Psoas muscle (tissue), 8 donors: ENCODE measurements at places on chromosomes 11 and 22. TPM values are rescaled to one million over a fixed set of nuclear protein-coding genes. Genes with fewer than 3 reads are reported as not detected.

DNA sequence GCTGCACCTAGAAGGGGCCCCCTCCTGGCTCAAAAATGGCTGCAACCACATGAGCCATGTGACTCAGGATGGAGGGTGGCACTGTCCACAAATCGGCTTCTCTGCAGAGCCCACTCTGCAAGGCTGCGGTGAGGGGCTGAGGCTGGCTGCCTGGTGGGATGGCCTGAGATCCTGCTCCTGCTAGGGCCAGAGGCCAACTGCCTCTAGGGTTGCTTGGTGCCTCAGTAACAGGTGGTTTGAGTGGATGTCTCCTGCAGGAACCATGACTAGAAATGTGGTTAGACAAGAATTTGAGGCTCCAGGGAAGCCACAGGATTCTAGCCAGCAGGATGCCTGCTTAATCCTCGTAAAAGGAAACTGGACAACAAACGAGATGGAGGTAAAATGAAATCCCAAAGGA lies 17.1 kb downstream of the PATZ1 start:
- no peak for DNase-seq

- DNase-seq, result no peak
These were observed 33.9 kb upstream of the MN1 start for GRCh38 chr22:27835446-27835845.

DNA sequence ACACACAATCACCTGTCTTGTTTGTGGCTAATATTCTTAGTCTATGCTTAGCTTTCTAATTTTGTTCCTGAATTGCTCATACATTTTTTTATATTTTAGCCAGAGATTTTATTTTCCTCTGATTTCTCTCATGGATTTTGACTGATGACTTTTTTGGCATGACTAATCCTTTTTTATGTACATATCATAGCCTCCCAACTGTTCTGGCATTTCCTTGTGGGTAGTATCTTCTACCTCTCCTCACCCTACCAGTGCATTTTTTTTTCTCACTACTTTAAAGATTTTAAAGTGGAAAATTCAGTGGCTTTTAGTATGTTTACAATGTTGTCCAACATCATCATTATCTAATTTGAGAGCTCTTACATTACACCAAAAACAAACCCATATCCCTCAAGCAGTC lies 84.4 kb upstream of the TENM4 start:
- no peak for DNase-seq

The SGSM1 gene
- 0.09 TPM for polyA plus RNA-seq

GRCh38 chr22:29309332-29310064 lies 3.0 kb downstream of the GAS2L1 start:
- no peak for DNase-seq

DNA sequence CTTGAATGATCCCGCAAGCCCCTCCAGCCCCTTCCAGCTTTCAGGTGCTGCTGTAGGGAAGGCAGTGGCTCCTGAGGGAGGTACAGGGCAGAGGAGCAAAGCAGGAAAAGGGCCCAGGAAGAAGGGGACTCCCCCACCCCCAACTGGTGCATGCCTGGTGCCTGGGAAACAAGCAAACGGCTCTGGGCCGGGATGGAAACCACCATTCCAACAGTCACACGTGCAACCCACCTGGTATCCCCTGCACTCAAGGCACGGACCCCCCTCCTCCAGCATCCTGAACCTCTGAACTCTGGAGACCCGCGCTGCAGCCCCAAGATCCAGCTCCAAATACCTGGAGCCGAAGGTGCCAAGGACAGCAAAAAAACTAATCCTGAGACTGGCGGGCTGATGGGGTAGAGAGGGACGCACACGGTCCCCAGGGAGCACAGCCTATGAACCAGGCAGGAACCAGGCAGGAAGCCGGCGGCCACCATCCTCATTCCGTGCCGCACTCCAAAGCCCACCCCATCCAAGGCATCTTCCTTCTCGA lies 537 bp downstream of the SCN4B start:
- DNase-seq, result no peak

DNA sequence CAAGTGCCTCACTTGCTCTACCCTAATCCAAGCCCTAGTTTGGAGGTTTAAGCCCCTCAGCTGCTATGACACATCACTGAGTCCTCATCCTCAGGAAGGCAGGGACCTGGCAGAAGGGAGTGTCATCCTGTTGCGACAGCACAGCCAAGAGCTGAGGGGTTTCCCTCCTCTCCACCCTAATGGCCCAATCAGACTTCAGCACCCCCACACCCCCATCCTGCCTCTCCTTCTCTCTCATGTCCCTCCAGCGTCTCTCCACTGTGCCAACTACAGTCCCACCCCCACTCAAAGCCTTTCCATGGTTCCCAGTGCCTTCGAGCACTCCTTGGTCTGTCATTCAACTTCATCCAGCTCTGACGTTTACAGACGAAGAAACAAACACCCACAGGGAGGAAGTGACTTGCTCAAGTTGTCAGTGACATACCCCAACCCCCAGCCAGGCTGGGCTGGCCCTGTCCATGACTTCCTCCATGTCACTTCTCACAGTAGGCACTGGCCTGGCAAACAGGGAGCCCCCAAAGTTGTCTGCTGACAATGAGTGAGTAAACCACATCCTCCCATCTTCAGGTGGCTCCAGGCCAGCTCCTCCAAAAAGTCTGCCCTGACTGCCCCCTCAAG lies 15.6 kb downstream of the ARAP1 start:
- DNase-seq, result peak; percentile 48

GRCh38 chr11:68550485-68550817 lies 89.9 kb downstream of the PPP6R3 start:
- DNase-seq, result no peak

DNA sequence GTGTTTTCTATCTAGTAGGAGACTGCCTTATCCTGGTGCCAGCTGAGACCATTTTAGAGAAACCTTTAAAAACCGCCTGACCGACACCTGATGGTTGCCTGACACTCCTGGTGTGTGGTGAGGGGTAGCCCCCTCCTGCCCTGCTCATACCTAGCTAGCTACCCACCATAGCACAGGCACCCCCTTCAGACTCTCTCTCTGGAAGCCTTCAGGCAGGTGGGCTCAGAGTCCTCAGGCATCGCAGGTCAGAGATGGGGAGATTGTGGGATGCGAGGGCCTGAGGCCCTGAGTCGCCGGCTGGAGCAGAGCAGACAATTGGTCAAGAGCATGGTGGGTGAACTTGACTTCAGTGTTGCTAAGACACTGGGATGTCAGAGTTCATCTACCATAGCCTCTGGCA lies 424.6 kb downstream of the BRD1 start:
- no peak for DNase-seq

The OR52N4 gene
- polyA plus RNA-seq, result not detected
